ENCODE measurements at places on chromosomes 5 and 9.

- DNase-seq: no peak
Observed at GRCh38 chr9:111842313-111842712, 47.6 kb upstream of the SHOC1 start.

DNA sequence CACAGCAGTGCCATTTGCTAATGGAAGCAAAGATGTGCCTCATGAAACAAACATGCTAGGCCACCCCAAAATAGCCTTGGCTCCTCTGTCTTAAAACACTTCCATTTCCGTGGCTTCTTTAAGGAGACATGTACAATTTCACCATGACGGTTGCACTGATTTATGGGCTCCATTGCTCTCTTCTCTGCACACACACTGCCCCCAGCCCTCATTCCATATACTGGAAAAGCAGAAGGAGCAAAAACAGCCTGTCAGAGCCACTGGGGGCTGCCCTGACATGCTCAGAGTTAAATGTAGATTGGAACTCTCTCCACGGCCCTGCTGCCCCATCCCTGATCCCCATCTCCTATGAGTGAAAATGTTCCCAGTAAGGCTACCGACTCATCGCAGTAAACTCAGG is 114.8 kb downstream of the ROR2 start:
- no peak for DNase-seq

GRCh38 chr5:176161431-176161830 is 76.8 kb upstream of the SIMC1 start:
- DNase-seq: no peak

GRCh38 chr5:84445049-84445685 is 60.5 kb upstream of the EDIL3 start:
- no peak for DNase-seq

- no peak for DNase-seq
Observed at GRCh38 chr5:149002053-149002452, 60.8 kb downstream of the SH3TC2 start.
